Naive thymus-derived CD4-positive, alpha-beta T cell (primary cell): ENCODE measurements at places on chromosomes 3 and 15. TPM values are rescaled to one million over a fixed set of nuclear protein-coding genes. Genes with fewer than 3 reads are reported as not detected.

PARP15 gene
- total RNA-seq: 42.8 TPM

UPK1B gene
- total RNA-seq: not detected

FBXO40 gene
- total RNA-seq: not detected in 2 replicates

CSPG4 gene
- not detected for total RNA-seq

GRCh38 chr3:53169045-53169831 is 8.2 kb downstream of the PRKCD start:
- DNase-seq: no peak
- H3K27ac ChIP-seq: no peak overlapping the region
- no peaks in the 10 kb centered on the region for H3K27me3 ChIP-seq
- peaks cover 4% of the 10 kb centered on the region for H3K36me3 ChIP-seq
- H3K4me3 ChIP-seq: no peak overlapping the region

GRCh38 chr15:65354835-65355172 is 23.0 kb downstream of the IGDCC3 start:
- H3K36me3 ChIP-seq: no peaks in the 10 kb centered on the region
- H3K27ac ChIP-seq: no peak overlapping the region
- peaks cover 9% of the 10 kb centered on the region for H3K27me3 ChIP-seq

GRCh38 chr15:86231864-86232721 is 152.4 kb downstream of the AGBL1 start:
- H3K27ac ChIP-seq: no peak overlapping the region
- H3K4me3 ChIP-seq: no peak overlapping the region
- H3K36me3 ChIP-seq: no peaks in the 10 kb centered on the region
- H3K4me1 ChIP-seq: no peaks in the 10 kb centered on the region

DNA sequence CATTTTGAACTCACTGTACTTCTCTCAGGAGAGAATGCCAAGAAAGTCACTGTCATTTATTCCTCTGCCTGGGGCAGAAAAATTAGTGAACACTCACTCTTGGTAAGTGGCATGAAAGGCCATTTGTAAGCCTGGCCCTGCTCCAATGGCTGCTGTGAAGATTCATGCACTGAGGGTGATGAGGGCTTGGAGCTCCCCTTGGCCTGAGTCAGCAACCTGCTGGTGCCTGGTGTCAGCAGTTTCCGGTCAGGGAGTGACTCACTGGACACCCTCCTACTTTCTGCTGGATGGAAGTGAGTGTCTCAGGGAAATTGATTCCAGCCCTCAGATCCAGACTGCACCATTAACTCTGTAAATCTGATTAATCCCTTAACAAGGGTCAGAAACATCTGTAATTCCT is 37.6 kb downstream of the TRA2B start:
- no peaks in the 10 kb centered on the region for H3K27me3 ChIP-seq
- H3K36me3 ChIP-seq: no peaks in the 10 kb centered on the region

C3orf49 gene
- not detected for total RNA-seq

DNA sequence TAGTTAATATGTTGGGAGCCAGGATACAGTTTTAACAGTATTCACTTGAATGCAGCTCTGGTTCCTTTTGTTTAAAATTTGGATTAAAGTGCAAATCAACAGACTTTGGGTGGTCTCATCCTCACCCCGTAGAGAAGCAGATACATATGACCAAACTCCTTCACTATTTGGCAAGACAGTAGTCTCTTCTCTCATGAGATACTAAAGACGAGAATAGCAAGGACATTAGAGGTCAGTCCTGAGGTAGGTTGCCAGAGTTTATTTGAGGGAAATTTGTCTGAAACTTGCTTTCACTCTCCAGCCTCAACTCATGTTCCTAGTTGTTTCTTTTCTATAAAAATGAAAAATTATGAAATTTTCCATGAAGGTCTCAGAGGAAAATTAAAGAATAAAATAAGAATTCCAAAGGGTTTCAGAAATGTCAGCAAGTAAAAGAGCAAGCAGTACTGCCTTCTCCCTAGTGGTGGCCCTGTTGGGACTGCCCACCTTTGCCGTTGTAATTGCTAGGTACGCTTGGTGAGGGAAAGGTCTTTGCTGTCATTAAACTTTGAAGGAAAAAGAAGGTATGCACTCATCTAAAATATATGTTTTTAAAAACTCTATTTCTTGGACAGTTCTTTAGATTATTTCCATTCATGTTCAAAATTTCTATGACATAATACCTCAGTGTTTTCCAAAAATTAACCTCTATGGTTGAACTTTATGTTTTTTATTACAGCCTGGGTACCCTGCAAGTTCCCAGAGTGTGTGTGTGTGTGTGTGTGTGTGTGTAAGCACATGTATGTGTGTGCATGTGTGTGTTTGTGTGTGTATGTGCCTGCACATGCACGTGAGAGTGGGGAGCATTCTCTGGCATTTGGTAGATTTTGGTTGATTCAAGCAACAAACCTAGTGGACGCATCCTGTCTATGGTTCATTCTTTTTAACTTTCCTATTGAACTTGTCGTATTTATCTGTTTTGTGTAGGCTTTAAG is 111.4 kb downstream of the CMSS1 start:
- H3K4me1 ChIP-seq: no peaks in the 10 kb centered on the region
- no peaks in the 10 kb centered on the region for H3K27me3 ChIP-seq
- DNase-seq: no peak
- no peaks in the 10 kb centered on the region for H3K36me3 ChIP-seq

ZNF654 gene
- total RNA-seq: 25.4 TPM

ANP32A gene
- 86.1 TPM for total RNA-seq

FOXB1 gene
- total RNA-seq: 0.27 TPM

DNA sequence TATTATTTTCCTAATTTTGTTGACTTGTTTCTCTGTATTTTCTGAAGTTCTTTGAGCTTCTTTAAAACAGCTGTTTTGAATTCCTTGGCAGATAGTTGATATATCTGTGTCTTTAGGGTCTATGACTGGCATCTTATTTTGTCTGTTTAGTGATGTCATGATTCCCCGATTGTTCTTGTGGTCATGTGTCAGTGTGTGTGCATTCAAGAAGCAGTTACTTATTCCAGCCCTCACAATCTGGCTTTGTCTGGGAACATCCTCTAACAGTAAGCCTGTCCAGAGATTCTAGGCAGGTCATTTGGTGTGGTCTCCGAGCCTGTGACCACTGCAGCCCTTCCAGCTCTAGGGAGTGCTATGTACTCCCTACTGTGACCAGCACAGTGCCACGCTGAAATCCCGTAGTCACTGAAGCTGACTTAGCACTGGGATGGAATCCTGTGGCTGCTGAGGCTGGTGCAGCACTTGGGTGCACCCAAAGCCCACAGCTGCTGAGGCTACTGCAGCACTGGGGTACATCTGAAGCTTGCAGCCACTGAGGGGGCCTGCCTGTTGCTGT is 6.7 kb downstream of the LNP1 start:
- DNase-seq: no peak
- no peaks in the 10 kb centered on the region for H3K27me3 ChIP-seq
- H3K27ac ChIP-seq: no peak overlapping the region
- no peaks in the 10 kb centered on the region for H3K36me3 ChIP-seq
- peaks cover 6% of the 10 kb centered on the region for H3K4me1 ChIP-seq
- no peak overlapping the region for H3K4me3 ChIP-seq

PPM1L gene
- 4.0 and 4.4 TPM in 2 replicates for total RNA-seq

DNA sequence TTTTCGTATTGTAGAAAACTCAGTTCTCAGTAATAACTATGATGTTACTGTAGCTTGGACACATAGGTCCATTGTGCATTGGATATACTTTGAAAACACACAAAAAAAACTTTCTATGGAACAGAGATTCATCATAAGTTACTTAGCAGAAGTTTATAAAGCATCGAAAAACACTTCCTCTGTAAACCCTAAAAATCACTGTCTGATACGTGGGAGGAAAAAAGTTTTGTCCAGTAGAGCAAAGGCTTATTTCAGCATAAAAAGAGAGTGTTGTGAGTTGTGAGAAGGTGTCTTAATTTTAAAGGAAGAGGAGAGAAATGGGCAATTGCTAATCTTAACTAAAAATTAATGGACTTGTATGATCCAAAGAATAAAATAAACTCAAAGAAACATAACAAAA is 64.8 kb downstream of the OSTN start:
- no peak for DNase-seq
- H3K27ac ChIP-seq: no peak overlapping the region
- H3K36me3 ChIP-seq: no peaks in the 10 kb centered on the region
- H3K4me1 ChIP-seq: no peaks in the 10 kb centered on the region
- H3K27me3 ChIP-seq: no peaks in the 10 kb centered on the region

- H3K36me3 ChIP-seq: no peaks in the 10 kb centered on the region
- no peaks in the 10 kb centered on the region for H3K27me3 ChIP-seq
- DNase-seq: no peak
Observed at GRCh38 chr15:25230442-25230841, 208.4 kb downstream of the UBE3A start.

DNA sequence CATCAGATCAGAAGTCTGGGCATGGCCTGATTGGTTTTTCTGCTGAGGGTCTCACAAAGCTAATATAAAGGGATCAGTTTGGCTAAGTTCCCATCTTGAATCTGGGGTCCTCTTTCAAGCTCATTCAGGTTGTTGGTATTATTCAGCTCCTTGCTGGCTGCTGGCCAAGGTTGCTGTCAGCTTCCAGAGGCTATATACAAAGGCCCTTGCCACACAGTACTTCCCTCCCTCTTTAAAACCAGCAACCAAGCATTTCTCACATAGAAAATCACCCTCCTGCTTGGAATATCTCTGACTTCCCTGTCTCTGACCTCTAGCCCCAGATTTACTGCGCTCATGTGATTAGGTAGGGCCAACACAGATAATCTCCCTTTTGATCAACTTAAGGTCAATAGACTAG is 442.9 kb downstream of the ERC2 start:
- no peak for DNase-seq
- no peaks in the 10 kb centered on the region for H3K4me1 ChIP-seq
- H3K27ac ChIP-seq: no peak overlapping the region
- no peaks in the 10 kb centered on the region for H3K36me3 ChIP-seq
- no peaks in the 10 kb centered on the region for H3K27me3 ChIP-seq

- peaks cover 5% of the 10 kb centered on the region for H3K36me3 ChIP-seq
- no peaks in the 10 kb centered on the region for H3K4me1 ChIP-seq
- DNase-seq: no peak
- no peak overlapping the region for H3K27ac ChIP-seq
Observed at GRCh38 chr3:47612879-47613278, 34.2 kb upstream of the CSPG5 start.

DNA sequence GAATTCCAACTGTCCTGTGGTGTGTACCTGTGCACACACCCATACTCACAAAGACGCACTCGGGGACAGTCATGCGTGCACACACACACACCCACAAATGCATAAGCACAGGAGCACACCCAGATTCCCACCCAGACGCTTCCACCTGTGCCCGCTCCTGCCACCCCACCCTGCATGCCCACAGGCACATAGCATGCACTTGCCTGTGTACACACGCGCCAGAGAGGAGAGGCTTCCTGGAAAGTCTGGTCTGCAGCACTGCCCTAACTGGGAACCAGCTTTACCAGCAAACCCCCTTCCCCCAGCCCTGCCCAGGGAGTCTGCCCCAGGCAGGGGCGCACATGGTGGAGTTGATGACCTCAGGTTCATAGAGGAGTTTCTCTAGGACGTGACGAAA is 246.2 kb downstream of the UACA start:
- no peak overlapping the region for H3K27ac ChIP-seq
- H3K36me3 ChIP-seq: no peaks in the 10 kb centered on the region
- no peaks in the 10 kb centered on the region for H3K27me3 ChIP-seq
- H3K4me1 ChIP-seq: no peaks in the 10 kb centered on the region

CFAP44 gene
- 33.8 TPM for total RNA-seq

GRCh38 chr3:148243609-148244008 is 454.1 kb upstream of the AGTR1 start:
- no peak overlapping the region for H3K4me3 ChIP-seq
- H3K27ac ChIP-seq: no peak overlapping the region
- H3K4me1 ChIP-seq: no peaks in the 10 kb centered on the region

ARID3B gene
- 29.5 TPM for total RNA-seq
